Activated T-helper 2 cell treated with anti-CD3 and anti-CD28 coated beads, Interferon-gamma antibody, Interleukin-2, Interleukin-4, amounts not matched to agents 10 μg/mL and 5 μg/mL and 100 μg/mL, durations not matched to agents 14 hours and 24 hours and 36 hours (primary cell): ENCODE measurements at places on chromosomes 3 and 15.

DNA sequence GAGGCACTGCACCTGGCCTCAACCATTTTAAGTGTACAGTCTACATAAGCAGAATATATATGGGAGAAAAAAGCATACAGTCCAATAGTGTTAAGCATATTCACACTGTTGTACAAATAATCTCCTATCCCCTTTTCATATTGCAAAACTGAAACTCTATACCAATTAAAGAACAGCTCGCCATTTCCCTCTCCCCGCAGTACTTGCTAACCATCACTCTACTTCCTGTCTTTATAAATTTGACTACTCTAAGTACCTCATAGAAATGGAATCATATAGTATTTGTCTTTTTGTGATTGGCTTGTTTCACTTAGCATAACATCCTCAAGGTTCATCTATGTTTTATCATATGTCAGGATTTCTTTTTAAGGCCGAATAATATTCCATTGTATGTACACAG is 21.6 kb upstream of the TASOR start:
- peak overlapping the region; percentile 18 for H3K27ac ChIP-seq
- peaks cover 22% of the 10 kb centered on the region for H3K4me1 ChIP-seq
- DNase-seq, result no peak
- H3K4me3 ChIP-seq, result no peak overlapping the region
- H3K27me3 ChIP-seq, result no peaks in the 10 kb centered on the region

DNA sequence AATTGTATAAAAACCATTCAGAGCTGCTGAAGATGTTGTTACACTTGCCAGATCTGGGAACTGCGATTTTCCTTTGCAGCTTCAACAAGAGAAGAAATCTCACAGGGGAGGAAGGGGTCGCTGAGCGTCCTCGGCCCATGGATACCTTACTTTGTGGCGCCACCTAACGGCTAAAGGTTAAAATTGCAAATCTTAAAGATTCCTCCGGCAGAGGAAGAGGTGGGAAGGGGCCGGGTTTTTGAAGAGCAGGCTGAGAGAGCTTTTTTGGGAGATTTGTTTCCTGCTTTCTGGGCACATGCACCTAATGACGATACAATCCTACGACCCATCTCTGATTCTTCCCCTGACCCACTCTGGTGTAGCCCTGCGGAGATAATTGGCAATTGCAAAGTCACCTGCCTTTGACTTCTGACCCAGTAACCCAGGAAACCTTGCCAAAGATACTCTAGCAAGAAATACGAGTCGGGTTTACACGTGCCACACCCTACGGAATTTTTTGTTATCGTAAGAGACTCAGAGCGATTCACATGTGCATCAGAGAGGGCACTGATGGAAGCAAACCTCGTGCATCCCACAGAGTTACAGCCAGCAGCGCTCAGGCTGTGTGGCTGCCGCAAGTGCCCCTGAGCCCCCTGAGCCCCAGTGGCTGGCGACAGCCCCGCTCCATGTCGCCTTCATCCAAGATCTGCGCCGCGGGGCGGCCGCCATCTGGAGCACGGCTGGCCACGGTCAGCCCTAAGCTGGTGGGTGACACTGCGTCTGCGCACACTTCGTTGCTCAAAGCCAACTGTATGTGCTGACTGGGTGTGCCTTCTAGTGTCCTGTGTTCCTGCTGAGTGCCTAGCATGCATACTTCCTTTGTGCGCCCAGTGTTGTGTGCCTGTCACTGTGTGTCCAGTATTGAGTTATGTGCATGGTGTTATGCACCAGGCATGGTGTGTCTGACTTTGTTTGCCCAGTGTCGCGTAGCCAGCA is 55.2 kb upstream of the CHRNA7 start:
- H3K4me1 ChIP-seq, result peaks cover 2% of the 10 kb centered on the region
- H3K27ac ChIP-seq, result no peak overlapping the region
- no peak overlapping the region for H3K4me3 ChIP-seq
- no peak for DNase-seq

DNA sequence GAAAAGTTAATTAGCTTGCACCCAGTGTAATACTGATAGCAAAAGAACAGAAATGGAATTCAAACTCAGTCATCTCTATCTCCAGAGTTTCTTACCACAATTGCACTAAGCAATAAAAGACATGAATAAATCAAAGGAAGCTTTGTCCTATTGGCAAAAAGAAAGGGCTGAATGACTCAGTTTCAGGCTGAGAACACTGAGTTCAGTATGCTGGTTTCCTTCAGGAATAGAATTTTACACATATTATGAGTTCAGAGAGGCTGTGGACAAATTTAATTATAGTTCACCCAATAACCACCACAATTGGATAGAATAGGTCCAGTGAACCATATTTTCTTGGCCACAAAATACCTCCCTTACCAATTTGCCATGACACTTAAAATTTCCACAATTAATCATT is 249.7 kb downstream of the KCNMB2 start:
- H3K4me1 ChIP-seq, result no peaks in the 10 kb centered on the region
- no peaks in the 10 kb centered on the region for H3K36me3 ChIP-seq
- no peak for DNase-seq

DNA sequence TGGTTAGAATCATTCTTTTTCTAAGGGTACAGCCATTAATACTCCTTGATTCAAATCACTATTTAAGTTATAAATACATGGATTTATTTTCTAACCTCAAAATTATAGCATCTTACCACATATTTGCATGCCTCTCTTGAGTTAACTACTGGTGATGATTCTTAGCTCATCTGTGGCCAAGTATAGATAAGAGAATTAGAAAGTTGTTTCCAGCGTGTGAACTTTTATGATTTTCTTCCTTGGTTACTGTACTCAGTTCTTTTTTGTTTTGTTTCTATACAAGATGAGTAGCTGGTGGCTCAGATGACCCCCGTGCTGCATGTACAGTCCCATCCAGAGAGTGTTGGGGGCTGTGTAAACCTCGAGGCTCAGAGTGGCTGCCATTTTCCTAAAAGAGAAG is 124.6 kb downstream of the IGF1R start:
- no peak overlapping the region for H3K4me3 ChIP-seq
- DNase-seq, result no peak
- no peaks in the 10 kb centered on the region for H3K27me3 ChIP-seq
- H3K4me1 ChIP-seq, result peaks cover 28% of the 10 kb centered on the region

GRCh38 chr3:142977399-142977728 is 13.9 kb upstream of the PAQR9 start:
- H3K27me3 ChIP-seq, result peaks cover 35% of the 10 kb centered on the region
- H3K4me1 ChIP-seq, result peaks cover 2% of the 10 kb centered on the region
- H3K4me3 ChIP-seq, result no peak overlapping the region
- H3K36me3 ChIP-seq, result no peaks in the 10 kb centered on the region

DNA sequence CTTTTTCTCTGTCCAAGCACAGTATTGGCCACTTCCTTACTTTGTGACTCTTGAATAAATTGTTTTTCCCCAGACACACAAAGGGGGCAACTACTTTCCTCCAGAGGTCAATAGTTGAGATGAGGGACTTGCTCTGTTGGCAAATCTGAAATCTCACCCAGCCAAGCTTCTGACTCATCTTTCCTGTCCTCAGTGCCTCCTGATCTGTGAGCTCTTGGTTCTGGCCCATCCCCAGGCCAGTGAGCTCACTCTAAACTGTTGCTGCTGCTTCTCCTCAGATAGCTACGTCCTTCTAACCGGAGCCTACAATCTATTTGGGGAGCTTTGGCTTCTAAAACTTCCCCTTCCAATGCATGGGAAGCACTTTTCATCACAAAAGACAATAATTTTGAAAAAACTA is 50.0 kb upstream of the NMD3 start:
- H3K4me3 ChIP-seq, result no peak overlapping the region
- no peaks in the 10 kb centered on the region for H3K36me3 ChIP-seq
- H3K27ac ChIP-seq, result no peak overlapping the region
